ENCODE measurements at places on chromosomes 13 and 19.
A peak's percentile ranks its signal among the peaks of the same experiment; 100 is the strongest.

GRCh38 chr19:45954156-45954555 lies 19.5 kb downstream of the NOVA2 start:
- DNase-seq: no peak

- peak; percentile 93 for DNase-seq
Observed at GRCh38 chr19:31214086-31214485, 135.2 kb downstream of the TSHZ3 start.

GRCh38 chr19:33469171-33470039 lies 52.2 kb downstream of the PEPD start:
- DNase-seq: no peak

GRCh38 chr19:3053780-3054179 lies 8.5 kb downstream of the TLE5 start:
- no peak for DNase-seq

- peak; percentile 72 for DNase-seq
Observed at GRCh38 chr19:55206664-55207500, 2.4 kb downstream of the PTPRH start.

- DNase-seq: no peak
Observed at GRCh38 chr19:29819300-29819699, 7.5 kb downstream of the CCNE1 start.

Measured in kidney glomerular epithelial cell (primary cell).